Activated T-helper 2 cell treated with anti-CD3 and anti-CD28 coated beads, Interferon-gamma antibody, Interleukin-2, Interleukin-4, amounts not matched to agents 10 μg/mL and 5 μg/mL and 100 μg/mL, durations not matched to agents 14 hours and 24 hours and 36 hours (primary cell): ENCODE measurements at places on chromosomes 7 and 10. TPM values are rescaled to one million over a fixed set of nuclear protein-coding genes. Genes with fewer than 3 reads are reported as not detected.

The SYCE1 gene
- total RNA-seq: 0.23 and 0.62 TPM in 2 replicates

The DGKI gene
- 2.8 and 3.9 TPM in 2 replicates for total RNA-seq

The EN2 gene
- total RNA-seq: not detected in 2 replicates

The FAM149B1 gene
- 13.8 and 14.3 TPM in 2 replicates for total RNA-seq

The NCF1 gene
- total RNA-seq: 0.52 and 0.90 TPM in 2 replicates

The KAZALD1 gene
- 0.55 and 0.67 TPM in 2 replicates for total RNA-seq

The SEMA3E gene
- total RNA-seq: not detected in 2 replicates

The GDF2 gene
- total RNA-seq: not detected in 2 replicates

The DNAJC30 gene
- total RNA-seq: 9.2 TPM in 2 replicates

The GDF10 gene
- 0.11 and 0.25 TPM in 2 replicates for total RNA-seq

The NUTM2D gene
- 1.9 and 2.7 TPM in 2 replicates for total RNA-seq

The TDRD1 gene
- 0.11 and 0.30 TPM in 2 replicates for total RNA-seq

The HIBADH gene
- total RNA-seq: 23.1 and 27.9 TPM in 2 replicates

The WIPF3 gene
- not detected in 2 replicates for total RNA-seq

The CBX3 gene
- total RNA-seq: 274 and 275 TPM in 2 replicates

The VIM gene
- 337 and 342 TPM in 2 replicates for total RNA-seq

The TRPV5 gene
- not detected in 2 replicates for total RNA-seq

The VIPR2 gene
- 3.1 and 4.2 TPM in 2 replicates for total RNA-seq

The MYL7 gene
- not detected in 2 replicates for total RNA-seq

The ADAM22 gene
- 3.7 and 4.0 TPM in 2 replicates for total RNA-seq

The LLCFC1 gene
- total RNA-seq: not detected in 2 replicates

The RBP3 gene
- total RNA-seq: not detected in 2 replicates

The CUEDC2 gene
- 60.7 and 67.5 TPM in 2 replicates for total RNA-seq

The INA gene
- total RNA-seq: 0.78 and 0.87 TPM in 2 replicates

The THSD7A gene
- not detected in 2 replicates for total RNA-seq

The CYP3A4 gene
- not detected in 2 replicates for total RNA-seq

The ZPBP gene
- total RNA-seq: not detected in 2 replicates

The WNT2 gene
- not detected in 2 replicates for total RNA-seq

The CPA2 gene
- total RNA-seq: 0.14 TPM in 1 of 2 replicates, not detected in the other

The ASB10 gene
- not detected in 2 replicates for total RNA-seq

The FGFR2 gene
- not detected in 2 replicates for total RNA-seq

The VTI1A gene
- total RNA-seq: 33.6 and 39.5 TPM in 2 replicates

The TET1 gene
- 1.5 and 1.6 TPM in 2 replicates for total RNA-seq

The PALD1 gene
- 2.1 and 2.3 TPM in 2 replicates for total RNA-seq

The SAP25 gene
- 11.3 and 11.8 TPM in 2 replicates for total RNA-seq

The NXPH1 gene
- total RNA-seq: not detected in 2 replicates

The LRIT1 gene
- not detected in 2 replicates for total RNA-seq

The SPDYE11 gene
- not detected in 2 replicates for total RNA-seq

The LIPN gene
- not detected in 2 replicates for total RNA-seq

The ACTL6B gene
- total RNA-seq: not detected in 2 replicates

The GOLGA7B gene
- 0.34 and 0.62 TPM in 2 replicates for total RNA-seq

The STAG3 gene
- total RNA-seq: 20.6 and 22.3 TPM in 2 replicates

The OR2A12 gene
- not detected in 2 replicates for total RNA-seq

The UNCX gene
- not detected in 2 replicates for total RNA-seq

The CDHR3 gene
- 0.80 and 0.98 TPM in 2 replicates for total RNA-seq

The TBC1D12 gene
- total RNA-seq: 0.85 and 1.4 TPM in 2 replicates

The WNT8B gene
- 0.14 and 0.21 TPM in 2 replicates for total RNA-seq

The CYP2W1 gene
- total RNA-seq: not detected in 2 replicates

The CDC14C gene
- not detected in 2 replicates for total RNA-seq

The OR2F1 gene
- not detected in 2 replicates for total RNA-seq

The CARD11 gene
- 72.8 and 74.1 TPM in 2 replicates for total RNA-seq

The AKR1D1 gene
- not detected in 2 replicates for total RNA-seq
